ENCODE measurements at places on chromosomes 4 and X.

DNA sequence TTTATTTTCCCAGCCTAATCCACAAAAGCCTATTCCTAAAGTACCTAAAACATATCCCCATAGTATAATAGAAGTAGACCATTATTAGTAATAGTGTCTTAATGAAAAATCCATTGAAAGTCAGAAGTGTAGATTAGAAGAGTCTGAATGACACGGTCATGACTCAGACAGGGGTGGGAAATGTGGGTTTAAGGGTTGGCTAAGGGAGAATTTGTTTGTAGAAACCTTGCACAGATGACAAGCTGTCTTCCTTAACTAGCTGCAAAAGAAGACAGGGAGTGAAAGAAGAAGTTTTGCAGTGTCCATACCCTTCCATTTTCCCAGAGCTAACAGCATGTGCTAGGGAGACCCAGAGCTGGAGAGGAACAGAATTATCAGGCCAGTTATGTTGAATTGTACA lies 242.7 kb upstream of the ETNPPL start:
- no peak for DNase-seq

DNA sequence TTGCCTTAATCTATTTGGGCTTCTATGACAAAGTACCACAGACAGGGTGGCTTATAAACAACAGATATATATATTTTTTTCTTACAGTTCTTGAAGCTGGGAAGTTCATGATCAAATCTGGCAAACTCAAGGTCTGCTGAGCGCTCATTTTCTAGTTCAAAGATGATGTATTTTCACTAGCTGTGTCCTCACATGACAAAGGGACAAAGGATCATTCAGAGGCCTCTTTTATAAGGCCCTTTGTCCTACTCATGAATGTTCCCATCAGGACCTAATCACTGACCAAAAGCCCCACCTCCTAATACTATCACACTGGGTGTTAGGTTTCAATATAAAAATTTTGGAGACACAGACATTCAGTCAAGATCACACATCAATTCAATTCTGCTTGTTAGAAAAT lies 2025.2 kb downstream of the PCDH7 start:
- no peak for DNase-seq

DNA sequence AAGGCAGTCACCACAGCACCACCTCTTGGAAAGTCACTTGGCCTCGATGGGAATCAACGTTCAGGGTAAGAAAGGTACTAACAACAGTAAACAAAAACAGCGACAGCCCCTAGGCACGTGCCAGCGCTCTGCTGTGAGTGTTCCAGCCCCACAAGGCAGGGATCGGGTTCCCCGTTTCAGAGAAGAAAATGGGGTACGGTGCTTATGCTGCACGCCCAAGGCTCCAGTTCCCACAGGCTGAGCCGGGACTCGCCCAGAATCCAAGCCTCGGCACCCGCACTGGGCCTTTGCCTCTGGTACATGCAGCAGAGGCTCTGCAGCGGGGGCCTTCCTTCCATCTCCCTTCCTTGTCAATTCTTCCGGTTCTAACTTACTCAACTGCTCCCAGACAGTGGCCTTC lies 37.3 kb downstream of the WDR1 start:
- no peak for DNase-seq

GRCh38 chr4:174575436-174575835 lies 53.1 kb upstream of the HPGD start:
- no peak for DNase-seq

DNA sequence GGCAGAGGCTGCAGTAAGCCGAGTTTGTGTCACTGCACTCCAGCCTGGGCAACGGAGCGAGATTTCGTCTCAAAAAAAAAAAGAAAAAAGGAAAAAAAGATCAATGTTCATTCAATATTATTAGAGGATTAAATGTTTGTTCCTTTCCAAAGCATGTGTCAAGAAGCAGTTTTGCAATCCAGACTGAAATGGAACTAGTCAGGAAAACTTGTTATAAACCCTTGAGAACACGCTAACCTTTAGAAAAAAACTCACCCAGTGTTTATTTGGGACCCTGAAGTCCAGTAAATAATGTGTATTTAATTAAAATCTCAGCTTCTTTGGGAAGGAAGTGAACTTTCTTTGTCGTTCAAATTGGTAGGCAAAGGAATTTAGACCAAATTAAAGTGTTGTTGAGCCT lies 16.4 kb upstream of the PRSS12 start:
- no peak for DNase-seq

DNA sequence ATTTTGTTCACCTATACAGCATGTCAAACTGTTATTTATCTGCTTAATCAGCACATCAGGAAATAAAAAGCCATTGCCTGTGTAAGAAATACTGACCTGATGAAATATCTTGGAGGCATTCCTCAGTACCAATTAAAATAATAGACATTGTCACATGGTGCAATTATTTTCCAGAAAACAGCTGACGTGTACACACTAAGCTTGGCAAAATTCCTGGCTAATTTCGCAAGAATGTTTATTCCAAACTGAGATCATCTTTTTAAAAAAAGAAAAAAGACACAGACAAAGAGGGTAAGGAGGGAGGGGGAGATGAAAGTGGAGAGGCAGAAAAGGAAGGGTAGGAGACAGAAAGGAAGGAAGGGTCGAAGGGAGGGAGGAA lies 61.9 kb upstream of the NFKB1 start:
- no peak for DNase-seq

DNA sequence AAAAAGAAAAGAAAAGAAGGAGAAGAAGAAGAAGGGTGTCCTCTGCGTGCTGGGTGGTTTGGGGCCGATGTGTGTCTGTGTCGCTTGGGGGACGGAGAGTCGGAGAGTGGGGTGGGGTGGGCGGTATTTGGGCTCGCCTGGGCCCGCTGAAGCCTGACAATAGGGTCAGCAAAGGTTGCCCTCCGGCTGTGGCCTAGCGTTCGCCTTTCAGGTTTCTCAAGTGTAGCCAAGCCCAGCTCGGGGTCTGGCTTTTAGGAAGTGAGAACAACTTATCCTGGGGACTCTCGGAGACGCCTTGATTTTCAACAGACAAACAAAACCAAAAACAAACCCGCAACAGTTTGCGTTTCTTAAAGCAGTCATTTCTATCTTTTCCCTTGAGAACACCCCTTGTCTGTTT lies 4.1 kb upstream of the SOX3 start:
- no peak for DNase-seq

- DNase-seq = no peak
These were observed 934.5 kb upstream of the INTU start for GRCh38 chr4:126698224-126698623.

- no peak for DNase-seq
These were observed 8.1 kb upstream of the ADGRG4 start for GRCh38 chrX:136292656-136293055.
